ENCODE measurements at places on chromosomes 3 and 15.

- DNase-seq = no peak
These were observed 105.7 kb upstream of the TRPM1 start for GRCh38 chr15:31207246-31207645.

DNA sequence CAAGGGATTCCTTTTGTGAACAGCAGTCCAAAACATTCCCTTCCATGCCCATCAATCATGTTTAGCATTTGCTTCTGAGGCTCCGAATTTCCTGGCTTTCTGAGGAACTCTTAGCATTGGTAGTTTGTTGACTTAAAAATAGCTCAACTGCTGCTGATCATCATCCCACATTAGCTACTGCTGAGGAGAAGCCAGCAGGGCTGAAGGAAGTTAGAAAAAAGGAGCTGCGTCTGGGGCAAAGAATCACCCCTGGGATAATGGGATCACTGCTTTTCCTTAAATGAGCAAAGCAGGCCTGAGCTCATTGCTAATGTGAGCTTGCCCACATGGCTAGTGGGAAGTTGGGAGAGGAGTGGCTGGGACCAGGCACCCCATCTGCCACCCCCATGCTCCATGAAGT, 39.8 kb downstream of the CYP19A1 start:
- DNase-seq = no peak

GRCh38 chr15:40047415-40048210, 8.6 kb upstream of the SRP14 start:
- peak; percentile 83 for DNase-seq

GRCh38 chr3:149895339-149895738, 75.4 kb downstream of the PFN2 start:
- DNase-seq = no peak

DNA sequence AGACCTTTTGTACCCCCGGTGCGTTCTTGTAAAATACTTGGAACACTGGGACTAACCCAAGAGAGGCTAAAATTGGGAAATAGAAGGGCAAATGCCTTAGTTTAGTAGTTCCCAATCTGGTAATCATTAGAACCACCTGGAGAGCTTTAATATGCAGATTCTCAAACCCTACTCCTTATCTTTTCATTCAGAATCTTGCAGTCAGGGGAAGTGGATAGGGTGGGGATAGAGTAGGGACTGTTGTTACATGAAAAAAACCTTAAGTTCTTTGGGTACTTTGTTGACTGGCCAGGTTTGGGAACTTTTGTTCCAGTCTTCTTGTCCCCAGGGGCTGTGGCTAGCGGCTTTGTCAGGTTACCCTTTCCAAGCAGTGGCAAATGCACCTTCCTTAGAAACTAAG, 15.9 kb downstream of the MAPKBP1 start:
- no peak for DNase-seq

GRCh38 chr15:82964890-82965289, 12.4 kb upstream of the HOMER2 start:
- DNase-seq = no peak

DNA sequence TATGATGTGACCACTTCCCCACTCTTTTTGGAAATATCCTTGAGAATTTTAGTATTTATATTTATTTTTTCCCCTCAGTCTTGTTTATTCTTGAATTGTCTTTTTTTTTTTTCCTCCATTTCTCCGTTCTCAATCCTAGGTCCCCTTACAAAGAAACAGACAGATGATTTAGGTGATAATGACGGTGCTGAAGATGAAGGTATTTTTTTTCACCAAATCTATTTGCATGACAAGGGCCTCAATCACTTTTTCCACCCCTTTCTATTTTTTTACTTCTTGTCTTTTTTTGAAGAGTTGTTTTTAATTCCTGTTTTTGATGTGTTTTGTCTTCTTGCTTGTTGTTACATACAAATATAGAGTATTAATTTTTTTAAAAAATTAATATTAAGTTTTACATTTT, 402.6 kb downstream of the NLGN1 start:
- no peak for DNase-seq

DNA sequence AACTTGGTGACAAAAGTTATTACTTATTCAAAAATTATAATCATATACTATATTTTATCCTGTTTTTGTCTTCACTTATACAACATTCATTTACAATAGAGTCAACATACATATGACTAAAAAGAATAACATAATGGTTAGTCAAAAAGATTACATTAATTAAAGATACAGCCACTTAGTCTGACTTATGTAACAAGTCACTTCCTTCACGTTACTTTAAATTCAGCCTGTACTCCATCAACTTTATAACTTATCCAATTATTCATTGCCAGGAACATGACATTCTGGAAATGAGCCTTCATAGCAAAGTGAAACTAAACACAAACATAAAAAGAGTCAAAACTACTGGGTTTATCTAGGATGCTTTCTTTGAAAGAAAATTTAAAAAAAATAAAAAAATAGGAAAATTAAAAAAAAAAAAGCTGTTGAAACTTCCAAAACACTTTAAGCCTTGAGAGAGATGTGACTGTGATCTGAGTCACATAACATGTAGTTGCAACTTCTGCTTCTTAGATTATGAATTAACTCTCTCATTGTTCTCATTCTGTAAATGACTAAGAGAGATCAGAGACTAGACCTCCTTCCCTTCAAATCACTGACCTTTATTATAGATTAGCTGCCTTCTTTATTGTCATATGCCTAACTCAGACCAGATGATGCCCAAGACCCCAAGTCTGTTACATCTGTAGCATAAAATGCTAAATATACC, 107.8 kb downstream of the MYRIP start:
- DNase-seq = peak; percentile 41

DNA sequence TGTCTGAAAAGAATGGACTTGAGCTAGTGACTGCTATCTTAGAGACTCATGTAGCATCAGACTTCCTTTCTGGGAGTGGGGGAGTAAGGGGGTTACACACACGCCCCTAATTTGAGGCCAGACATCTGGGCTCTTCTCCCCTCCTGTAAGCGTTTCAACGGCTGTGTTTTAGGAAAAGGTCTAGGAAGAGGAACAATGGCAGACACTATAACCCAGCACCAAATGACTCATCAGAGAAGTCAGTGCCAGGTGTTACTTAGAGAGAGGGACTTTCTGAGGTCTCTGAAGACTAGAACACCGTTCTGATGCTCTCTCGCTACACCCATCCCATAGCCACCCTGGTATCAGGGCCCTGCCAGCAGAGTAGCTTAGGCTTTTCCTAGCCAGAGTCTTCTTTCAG, 65.5 kb downstream of the SSUH2 start:
- DNase-seq = no peak

DNA sequence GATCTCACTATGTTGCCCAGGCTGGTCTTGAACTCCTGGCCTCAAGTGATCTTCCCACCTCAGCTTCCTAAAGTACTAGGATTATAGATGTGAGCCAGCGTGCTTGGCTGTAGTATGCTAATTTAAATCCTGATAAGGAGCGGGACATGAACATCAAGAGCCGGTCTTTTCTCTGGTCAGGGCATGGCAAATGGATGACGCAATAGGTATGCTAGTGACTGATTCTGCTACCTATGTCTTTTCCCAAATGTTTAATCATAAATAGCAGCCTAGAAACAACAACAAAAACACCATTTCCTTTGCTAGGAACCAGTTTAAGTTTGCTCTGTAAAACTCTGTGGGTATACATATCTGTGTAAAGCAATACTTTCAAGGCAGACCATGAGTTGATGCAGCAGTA, 64.7 kb downstream of the STARD9 start:
- DNase-seq = no peak

DNA sequence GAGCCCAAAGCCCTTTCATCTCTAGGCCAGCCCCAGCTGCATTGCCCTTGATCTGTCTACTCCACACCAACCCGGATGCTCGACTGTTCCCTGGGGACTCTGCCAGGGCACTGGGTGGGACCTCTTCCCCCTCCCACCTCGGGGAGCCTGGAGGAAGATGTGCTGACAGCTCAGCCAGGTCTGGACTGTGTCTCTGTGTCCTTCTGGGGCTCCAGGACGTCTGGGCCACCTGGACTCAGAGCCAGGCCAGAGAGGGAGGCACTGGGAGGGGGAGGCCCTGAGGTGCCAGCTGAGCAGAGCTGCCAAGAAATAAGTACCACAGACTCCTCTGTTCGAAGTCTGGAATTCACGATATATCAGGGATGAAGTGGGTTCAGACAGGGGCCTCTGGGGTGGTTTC, 5.8 kb upstream of the HCN4 start:
- no peak for DNase-seq
